Lower lobe of right lung (tissue), 2 donors: ENCODE measurements at places on chromosomes 5 and 9. TPM values are rescaled to one million over a fixed set of nuclear protein-coding genes. Genes with fewer than 3 reads are reported as not detected.

The DMRT3 gene
- 0.24 TPM for total RNA-seq

DNA sequence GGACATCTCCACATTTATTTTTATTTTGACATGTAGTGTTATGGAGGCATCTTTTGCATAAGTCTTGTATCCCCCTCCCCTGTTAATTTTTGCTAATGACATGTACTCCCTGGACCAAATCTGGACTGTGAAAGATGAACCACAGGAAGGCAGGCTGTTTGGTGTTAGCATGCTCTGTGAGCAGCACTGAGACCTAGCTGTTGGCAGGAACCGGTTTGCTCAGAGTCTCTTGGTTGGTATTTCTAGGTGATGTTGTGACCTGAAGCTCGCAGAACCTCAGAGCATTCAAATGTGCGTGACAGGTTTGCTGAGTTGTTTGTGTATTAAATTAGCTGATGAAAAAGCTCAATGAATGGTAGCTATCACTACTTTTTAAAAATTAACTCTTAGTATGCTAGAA, 53.6 kb upstream of the PHF2 start:
- H3K27me3 ChIP-seq: no peaks in the 10 kb centered on the region
- no peak overlapping the region for H3K4me3 ChIP-seq
- H3K27ac ChIP-seq: no peak overlapping the region
- H3K36me3 ChIP-seq: peaks cover 77% of the 10 kb centered on the region
- no peaks in the 10 kb centered on the region for H3K4me1 ChIP-seq

DNA sequence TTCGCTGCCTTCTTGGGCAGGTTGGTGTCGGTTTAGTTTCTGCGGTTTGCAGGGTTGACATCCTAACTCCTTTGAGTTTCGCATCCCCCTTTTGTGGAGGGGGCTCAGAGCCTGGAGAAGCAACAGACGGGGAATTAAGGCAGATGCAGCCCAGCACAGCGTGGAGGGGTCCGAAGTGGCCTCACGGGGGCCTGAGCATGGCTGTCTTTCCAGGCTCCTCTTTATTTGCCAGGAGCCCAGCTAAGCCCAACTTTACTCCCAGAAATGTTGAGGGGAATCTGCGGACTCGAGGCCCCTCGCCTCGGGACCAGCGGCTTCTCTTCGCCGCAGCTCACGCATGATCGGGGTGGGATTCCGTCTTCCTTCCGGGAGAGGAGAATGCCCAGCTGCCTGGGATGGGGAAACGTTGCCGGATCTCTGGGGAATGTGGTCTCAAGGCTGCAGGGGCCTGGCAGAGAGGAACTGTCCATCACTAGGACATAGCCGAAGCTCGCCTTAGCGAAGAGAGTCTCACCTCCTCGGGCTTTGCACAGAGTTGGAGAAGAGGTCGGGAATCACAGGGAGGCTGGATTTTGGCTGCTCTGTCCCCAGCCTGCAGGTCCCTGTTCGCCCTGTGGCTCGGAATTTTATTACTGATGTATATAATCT, 1.3 kb downstream of the RAI14 start:
- H3K27me3 ChIP-seq: peaks cover 7% of the 10 kb centered on the region
- peak overlapping the region; percentile 90 for H3K4me3 ChIP-seq
- peaks cover 26% of the 10 kb centered on the region for H3K4me1 ChIP-seq

The AFAP1L1 gene
- total RNA-seq: 26.6 TPM

DNA sequence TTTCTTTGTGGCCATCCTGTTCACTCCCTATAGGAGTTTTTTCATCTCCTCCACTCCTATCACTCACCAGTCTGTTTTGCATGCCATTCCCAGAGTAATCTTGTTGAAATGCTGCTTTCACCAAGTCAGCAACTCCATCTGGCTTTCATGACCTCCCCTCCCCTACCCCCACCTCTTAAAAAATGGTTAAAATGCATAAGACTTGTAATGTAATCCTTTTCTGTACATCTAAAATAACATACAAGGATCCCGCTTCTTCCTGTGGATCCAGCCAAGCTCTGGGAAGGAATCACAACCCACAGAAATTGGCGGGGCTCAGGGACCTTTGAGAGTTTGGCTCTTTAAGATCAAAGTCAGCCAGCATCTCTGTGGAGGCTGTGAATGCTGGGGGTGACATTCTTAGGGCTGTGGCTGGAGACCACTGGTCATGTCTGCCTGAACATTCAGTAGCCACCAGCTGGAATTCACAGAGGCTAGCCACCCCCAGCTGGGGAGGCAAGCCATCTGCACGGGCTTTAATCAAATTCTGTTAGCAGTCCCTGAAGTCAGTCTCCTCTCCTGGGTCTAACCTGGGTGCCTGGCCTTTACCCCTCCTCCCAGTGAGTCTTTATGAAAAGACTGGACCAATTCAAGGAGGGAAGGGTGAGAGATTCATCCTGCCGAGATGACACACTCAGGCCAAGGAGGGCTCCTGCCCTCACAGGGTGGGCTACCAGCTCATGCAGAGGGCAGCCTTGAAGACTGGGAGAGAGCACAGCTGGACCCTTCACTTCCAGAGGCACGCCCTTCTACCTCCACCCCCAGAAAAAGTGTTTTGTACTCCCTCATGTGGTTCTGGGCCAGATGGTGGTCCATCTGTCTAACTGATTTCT, 132.9 kb downstream of the LIFR start:
- no peaks in the 10 kb centered on the region for H3K36me3 ChIP-seq
- no peak overlapping the region for H3K27ac ChIP-seq
- H3K27me3 ChIP-seq: no peaks in the 10 kb centered on the region
- no peaks in the 10 kb centered on the region for H3K4me1 ChIP-seq
- DNase-seq: no peak

The HAPLN1 gene
- total RNA-seq: 0.21 TPM

- no peak for DNase-seq
- H3K4me3 ChIP-seq: no peak overlapping the region
- H3K36me3 ChIP-seq: no peaks in the 10 kb centered on the region
- H3K27me3 ChIP-seq: no peaks in the 10 kb centered on the region
- no peaks in the 10 kb centered on the region for H3K4me1 ChIP-seq
Observed at GRCh38 chr9:78654324-78654723, 357.4 kb downstream of the PSAT1 start.

The TMEM215 gene
- 0.09 TPM for total RNA-seq

The PCDH1 gene
- total RNA-seq: 55.7 TPM

DNA sequence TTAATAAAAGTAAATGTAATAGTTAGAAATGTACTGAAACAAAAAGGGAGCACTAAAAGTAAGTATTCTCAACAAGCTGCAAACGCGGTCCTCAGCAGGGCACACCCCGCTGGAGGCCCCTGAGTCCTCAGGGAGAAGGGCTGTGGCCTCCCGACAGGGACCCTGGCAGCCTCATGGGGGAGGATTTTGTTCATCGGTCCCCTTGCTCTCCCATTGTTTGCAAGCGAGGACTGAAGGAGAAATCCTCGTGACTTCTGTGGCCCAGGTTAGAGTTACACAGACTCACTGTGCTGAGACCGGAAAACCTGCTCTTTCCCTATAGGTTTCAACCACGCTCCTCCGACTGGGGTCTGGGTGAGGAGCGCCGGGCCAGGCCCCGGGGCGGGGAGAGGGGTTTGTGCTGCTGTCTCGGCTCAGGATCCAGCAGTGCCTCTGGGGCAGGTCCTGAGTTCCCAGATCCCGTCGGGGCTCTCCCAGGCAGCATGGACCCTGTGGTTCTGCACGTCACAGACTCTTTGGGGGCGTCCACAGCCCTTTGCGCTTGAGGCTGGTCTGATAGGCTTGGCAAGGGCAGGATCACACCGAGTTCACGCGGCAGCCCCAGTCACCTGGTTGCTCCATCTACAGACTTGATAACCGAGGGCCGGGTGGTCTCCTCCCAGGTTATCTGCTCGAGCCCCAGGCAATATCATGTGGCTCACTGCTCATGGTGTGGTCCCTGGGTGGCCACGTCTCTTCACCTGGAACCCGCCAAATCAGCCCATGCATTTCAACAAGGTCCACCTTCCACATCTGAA, 38.8 kb downstream of the MRPL36 start:
- H3K27me3 ChIP-seq: peaks cover 22% of the 10 kb centered on the region
- no peaks in the 10 kb centered on the region for H3K4me1 ChIP-seq
- no peak overlapping the region for H3K27ac ChIP-seq
- DNase-seq: peak; percentile 34
- no peak overlapping the region for H3K4me3 ChIP-seq

DNA sequence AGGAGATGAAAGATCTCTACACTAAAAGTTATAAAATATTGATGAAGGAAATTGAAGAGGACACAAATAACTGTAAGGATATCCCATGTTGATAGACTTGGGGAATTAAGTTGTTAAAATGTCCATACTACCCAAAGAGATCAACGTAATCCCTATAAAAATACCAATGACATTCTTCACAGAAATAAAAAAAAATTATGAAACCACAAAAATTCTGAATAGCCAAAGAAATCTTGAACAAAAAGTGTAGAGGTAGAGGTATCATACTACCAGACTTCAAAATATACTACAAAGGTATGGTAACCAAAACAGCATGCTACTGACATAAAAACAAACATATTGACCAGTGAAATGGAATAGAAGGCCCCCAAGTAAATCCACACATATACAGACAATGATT, 71.5 kb upstream of the ELL2 start:
- H3K27me3 ChIP-seq: no peaks in the 10 kb centered on the region
- H3K4me3 ChIP-seq: no peak overlapping the region
- DNase-seq: no peak
- no peaks in the 10 kb centered on the region for H3K4me1 ChIP-seq
- H3K36me3 ChIP-seq: no peaks in the 10 kb centered on the region

- peaks cover 3% of the 10 kb centered on the region for H3K4me1 ChIP-seq
- DNase-seq: no peak
- no peak overlapping the region for H3K27ac ChIP-seq
- H3K4me3 ChIP-seq: no peak overlapping the region
- no peaks in the 10 kb centered on the region for H3K36me3 ChIP-seq
Observed at GRCh38 chr9:21084242-21084850, 6.6 kb upstream of the IFNB1 start.

DNA sequence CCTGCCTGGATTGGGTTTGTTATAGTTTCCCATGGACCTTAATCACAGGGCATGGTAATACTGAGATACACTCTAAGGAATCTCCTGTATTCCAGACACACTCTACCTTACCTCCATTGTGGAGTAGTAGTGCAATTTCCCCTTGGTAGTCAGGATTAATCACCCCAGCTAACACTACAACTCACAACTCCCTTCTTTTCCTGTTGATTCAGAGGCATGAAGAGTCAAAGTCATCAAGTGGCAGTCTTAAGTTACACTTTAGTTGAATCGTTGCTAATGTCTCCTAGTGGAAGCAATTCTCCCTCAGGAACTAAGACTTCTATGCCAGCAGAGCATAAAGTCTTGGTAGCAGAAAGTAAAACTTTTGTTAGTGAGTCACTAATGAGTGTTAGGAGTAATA, 122.7 kb upstream of the APC start:
- no peaks in the 10 kb centered on the region for H3K27me3 ChIP-seq
- no peak for DNase-seq
- H3K36me3 ChIP-seq: no peaks in the 10 kb centered on the region

GRCh38 chr5:159186319-159186718, 23.0 kb downstream of the RNF145 start:
- H3K36me3 ChIP-seq: peaks cover 9% of the 10 kb centered on the region
- peaks cover 42% of the 10 kb centered on the region for H3K4me1 ChIP-seq
- peak overlapping the region; percentile 75 for H3K27ac ChIP-seq
- no peak for DNase-seq

The PRUNE2 gene
- total RNA-seq: 13.6 TPM

The FCN2 gene
- not detected for total RNA-seq

DNA sequence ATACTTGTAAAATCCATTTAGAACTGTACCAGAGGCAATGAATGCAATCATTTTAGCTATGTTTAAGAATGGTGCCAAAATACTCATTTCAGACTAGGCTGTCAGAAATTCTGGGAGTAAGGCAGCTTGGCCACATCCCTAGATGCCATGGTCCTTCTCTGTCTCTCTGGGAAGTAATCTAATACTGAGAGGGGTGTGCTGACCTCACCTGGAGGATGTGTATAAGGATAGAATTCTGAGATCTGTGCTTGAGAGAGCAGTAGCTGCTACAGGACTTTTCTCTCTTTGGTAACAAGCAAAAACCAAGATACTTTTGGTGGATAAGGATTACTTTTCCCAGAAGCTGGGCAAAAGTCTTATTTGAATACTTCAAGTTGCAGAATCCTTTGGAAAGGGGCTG, 68.1 kb upstream of the MRPS30 start:
- H3K4me1 ChIP-seq: no peaks in the 10 kb centered on the region
- H3K4me3 ChIP-seq: no peak overlapping the region
- no peaks in the 10 kb centered on the region for H3K27me3 ChIP-seq
- no peaks in the 10 kb centered on the region for H3K36me3 ChIP-seq
- no peak for DNase-seq

The TCOF1 gene
- total RNA-seq: 27.1 TPM

DNA sequence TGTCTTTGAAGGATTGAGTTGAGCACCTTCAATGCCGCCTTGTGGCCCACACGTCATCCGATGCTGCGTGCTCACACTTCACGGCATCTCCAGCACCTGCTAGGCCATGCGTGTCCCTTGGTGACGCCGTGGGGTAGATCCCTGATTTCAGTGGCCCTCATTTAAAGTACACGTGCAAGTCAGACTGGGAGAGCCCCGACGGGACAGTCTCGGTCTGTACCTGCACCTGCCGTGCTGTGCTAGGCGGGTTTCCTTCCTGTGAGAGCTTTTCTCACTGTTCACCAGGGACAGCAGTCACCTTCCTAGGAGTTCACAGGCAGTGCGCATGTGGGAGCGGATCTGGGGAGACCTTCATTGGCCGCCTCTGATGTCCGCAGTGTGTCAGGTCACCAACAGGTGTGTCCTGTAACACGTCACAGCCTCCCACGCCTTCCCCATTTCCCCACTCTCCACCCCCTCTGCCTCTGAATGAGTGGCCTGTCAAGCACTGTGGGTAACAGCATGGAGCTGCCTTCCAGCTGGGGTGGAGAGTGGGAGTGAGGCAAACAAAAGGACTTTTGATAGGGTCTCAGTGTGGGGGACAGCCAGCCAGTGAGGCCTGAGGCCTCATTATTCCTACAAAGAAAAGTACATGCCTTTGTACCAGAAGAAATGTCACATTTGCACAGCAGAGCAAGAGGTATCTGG, 236.4 kb downstream of the FANCC start:
- H3K36me3 ChIP-seq: peaks cover 72% of the 10 kb centered on the region
- no peak overlapping the region for H3K27ac ChIP-seq
- H3K4me1 ChIP-seq: peaks cover 38% of the 10 kb centered on the region
- no peak for DNase-seq

- H3K4me3 ChIP-seq: no peak overlapping the region
- H3K27me3 ChIP-seq: no peaks in the 10 kb centered on the region
Observed at GRCh38 chr5:88765798-88766197, 117.2 kb downstream of the MEF2C start.

GRCh38 chr5:170293273-170293672, 4.3 kb downstream of the LCP2 start:
- peaks cover 39% of the 10 kb centered on the region for H3K36me3 ChIP-seq
- H3K27ac ChIP-seq: no peak overlapping the region
- peak overlapping the region; percentile 74 for H3K4me3 ChIP-seq
- H3K4me1 ChIP-seq: peaks cover 65% of the 10 kb centered on the region

The SLC35A4 gene
- total RNA-seq: 71.8 TPM
